ENCODE measurements at places on chromosomes 7 and 10.

GRCh38 chr7:47588704-47589225 lies 6.9 kb upstream of the TNS3 start:
- DNase-seq = no peak

DNA sequence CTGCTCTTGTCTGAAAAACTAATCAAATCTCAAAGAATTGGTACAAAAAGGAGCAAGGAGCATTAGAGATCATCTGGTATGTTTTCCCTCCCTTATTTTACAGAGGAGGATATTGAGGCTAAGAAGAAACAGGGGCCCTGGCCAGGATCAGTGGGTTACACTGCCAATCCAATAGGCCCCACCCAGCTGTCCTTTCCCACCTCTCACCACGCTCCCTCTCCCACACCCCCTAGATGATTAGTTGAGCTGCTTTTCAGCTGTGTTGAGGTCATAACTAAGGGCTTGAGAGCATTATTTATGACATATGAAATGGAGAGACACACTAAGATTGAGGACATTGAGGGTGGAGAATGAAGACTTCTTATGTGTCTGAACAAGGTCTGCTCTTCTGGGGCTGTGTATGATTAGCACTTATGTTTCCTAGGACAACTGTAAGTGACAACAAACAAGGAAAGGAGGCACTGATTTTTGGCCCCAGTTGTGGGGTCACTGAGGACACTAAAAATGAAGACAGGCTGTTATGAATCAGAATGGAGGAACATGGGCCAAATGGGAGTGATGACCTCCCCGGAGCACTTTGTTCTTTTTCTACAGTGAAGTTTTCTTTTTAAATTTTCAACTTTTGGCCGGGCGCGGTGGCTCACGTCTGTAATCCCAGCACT lies 26.5 kb downstream of the VWA2 start:
- DNase-seq = no peak

DNA sequence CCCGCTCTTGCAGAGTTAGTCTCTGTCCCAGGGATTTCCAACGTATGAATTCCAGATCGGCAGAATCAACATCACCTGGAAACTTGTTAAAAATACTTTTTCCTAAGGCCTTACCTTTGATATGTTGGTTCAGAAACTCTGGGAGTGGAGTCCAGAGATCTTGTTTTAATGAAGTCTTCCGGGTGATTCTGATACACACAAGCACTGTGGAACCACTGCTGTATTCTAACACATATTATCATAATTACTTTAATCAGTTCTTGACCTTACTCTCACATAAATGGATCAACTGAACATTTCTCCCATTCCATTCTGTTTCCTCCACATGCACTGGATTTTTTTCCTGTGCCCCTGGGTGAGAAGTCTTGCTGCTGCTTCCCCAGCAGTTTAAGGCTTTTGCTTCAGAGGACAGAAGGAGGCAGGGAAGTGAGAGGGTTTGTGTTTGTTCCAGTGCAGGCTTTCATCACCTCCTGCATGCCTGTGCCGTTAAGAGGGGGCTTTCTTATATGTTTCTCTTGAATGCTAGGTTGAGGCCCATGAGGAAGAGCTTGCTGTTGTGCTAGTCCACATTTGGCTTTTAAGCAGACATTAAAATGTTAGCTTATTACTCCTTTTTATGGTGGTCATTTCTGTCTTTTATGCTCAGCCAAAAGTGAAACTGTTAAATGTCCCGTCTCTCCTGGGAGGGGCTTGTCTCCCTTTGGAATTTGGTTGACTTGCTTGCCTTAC lies 32.4 kb downstream of the CCSER2 start:
- DNase-seq = no peak

GRCh38 chr7:76347710-76348109 lies 11.1 kb downstream of the YWHAG start:
- DNase-seq = no peak

- no peak for DNase-seq
These were observed 177.0 kb upstream of the GLI3 start for GRCh38 chr7:42414028-42414427.

DNA sequence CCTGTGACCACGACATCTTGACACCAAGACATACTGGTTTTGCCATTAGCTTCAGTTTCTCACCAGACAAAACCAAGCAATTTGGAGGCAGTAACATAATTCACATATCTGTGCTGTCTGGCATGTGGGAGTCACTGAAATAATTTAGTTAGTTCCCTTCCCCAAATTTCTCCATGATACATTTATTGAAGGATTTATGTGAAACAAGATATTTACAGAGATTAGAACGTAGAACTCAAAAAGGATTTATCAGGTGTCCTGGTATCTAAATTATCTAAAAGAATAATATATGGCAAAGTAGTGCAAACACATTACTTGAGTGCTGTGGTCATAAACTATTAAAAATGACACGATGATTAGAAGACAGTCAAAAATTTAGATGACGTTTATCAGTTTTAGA lies 98.7 kb downstream of the ETV1 start:
- DNase-seq = no peak

DNA sequence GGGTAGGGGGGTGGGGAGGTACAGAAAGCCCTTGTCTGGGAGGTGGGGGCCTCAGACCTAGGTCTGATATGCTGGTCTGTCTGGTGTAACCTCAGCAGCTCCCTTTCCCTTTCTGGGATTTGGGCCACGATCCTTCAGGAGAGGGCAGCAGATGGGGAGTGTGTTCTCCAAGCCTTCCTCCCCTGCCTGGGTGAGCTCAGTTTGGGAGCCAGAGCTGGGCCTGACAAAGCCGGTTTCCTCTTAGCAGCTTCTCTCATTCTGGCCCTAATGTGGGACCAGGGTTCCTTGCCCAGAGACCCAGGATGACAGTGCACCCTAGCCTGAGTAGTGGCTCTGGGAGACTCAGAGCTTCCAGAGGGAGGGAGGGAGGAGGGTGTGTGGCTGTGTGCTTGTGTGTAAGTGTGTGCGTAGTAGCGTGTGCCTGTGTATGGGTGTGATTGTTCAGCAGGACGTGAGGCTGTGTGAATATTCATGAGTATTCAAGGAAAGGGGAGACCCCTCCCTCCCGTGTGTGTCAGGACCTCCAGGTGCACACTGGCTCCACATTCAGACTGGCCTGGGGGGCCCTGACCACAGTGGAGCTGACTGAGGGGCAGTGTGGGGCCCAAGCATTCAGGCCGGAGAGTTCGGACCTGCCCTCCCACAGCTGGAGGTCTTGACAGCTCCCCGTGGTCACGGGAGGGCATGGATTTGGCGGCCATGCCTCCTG lies 96.5 kb downstream of the ZMIZ1 start:
- no peak for DNase-seq

- no peak for DNase-seq
These were observed 8.0 kb downstream of the PSD start for GRCh38 chr10:102410429-102411073.

DNA sequence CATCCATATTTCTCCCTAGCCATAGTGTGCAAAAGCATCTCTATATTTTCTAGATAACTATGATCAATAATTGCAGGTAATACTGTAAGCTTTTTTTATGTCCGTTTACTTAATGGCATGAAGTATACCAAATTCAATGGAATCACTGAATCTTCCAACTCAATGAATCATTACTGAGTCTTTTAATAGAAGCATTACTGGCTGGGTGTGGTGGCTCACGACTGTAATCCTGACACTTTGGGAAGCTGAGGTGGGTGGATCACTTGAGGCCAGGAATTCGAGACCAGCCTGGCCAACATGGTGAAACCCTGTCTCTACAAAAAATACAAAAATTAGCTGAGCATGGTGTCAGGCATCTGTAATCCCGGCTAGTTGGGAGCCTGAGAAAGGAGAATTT lies 372.5 kb downstream of the BMPER start:
- no peak for DNase-seq

- DNase-seq = no peak
These were observed 17.5 kb downstream of the RASGEF1A start for GRCh38 chr10:43249151-43249961.

- peak; percentile 38 for DNase-seq
These were observed 23.5 kb upstream of the C1QL3 start for GRCh38 chr10:16545116-16545736.
